Cerebellum (tissue), 4 donors: ENCODE measurements at places on chromosomes 7 and 10.

DNA sequence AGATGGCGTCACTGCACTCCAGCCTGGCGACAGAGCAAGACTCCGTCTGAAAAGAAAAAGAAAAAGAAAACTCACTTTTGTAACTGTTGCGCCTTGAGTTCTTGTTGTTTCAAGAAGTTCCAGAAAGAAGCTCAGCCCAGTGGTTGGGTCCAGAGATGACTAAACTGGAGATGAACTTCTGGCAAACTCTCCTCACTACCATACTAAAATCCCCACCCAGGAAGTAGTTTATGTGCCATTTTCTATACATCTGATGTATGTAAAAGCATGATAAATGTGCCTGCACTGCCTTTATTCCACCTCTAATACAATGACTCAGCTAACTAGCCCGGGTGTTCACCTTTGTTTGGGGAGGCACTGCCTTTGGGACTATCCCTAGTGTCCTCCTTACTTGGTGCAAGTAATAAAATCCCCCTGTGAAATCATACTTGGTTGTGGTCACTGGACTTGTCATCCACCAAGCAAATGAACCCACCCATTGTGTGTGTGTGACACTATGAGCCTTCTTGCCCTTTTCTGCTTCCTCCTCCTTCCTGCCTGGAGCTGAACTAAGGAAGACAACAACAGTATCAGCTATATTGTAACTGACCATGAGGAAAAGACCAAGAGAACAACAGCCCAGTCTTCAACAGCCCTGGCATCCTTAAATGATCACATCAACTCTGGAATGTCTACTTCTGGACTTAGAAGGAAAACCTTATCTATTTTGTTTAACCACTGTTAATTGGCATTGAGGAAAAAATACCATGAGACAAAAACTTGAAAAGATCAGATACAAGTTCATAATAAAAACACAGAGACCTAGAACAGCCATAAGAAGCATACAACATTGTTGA lies 33.6 kb downstream of the JMJD1C start:
- DNase-seq, result no peak

GRCh38 chr10:44911951-44912350 lies 814 bp downstream of the TMEM72 start:
- DNase-seq, result no peak

DNA sequence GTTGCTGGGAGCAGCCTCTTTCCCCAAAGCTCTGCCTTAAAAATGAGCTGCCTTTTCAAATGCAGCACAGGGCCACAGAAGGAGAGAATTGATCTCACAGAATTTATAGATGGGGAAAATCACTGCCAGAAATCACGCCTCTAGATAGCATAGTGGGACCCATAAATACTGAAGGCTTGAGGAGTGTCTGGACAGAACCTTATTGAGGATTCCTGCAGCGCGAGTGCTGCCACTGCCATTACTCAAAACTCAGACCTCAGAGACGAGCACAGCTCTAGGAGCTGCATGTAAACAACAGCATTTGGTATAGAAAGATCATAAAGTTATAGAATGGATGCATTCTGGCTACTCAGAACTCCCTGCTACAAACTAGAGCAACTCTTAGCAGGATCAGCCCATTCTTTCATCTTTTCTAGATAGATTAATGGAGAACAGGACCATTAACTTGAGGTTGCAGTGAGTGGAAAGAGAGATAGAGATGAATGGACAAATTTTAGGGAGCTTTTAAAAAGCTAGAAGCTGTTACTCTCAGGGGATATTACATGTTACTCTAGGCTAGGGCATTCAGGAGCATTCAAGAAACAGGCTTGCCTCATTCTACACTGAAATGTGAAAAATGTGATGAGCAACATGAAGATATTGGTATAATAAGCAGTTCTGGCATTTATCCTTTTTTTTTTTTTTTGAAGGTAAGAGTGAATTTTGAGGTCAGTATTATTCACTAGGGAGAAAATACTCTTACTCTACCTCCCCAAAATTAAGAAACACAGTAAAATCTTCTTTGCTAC lies 267.2 kb upstream of the SLC26A5 start:
- DNase-seq, result no peak

DNA sequence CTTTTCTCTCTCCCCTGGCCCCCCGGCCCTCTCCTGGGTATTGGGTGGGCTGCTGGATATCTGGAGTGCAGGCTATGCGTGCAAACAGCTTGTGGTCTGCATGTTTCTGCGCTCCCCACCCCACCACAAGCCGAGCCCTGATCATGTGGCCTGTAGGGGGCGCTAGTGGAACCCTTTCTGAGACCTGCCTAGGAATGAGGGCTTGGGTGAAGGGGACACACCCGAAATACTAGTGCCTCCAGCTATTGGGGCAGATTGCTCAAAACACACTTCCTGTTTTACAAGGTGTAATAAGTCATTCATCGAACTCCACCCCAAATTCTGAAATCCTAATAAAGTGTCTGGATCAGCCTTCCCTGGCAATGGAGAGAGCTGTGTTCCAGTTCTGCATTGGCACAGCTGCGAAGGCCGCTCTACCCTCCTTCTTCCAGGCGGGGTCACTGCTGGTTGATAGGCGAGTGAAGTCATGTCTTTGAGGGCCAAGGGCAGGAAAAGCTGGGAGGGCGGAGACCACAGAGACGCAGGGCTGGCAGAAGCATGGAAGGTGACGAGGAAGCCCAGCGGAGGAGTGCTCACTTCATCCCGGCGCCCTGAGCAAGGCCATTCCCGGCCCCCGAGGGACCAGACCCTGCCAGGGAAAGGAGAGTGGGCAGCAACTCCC lies 19.8 kb upstream of the PRRT4 start:
- no peak for DNase-seq

- no peak for DNase-seq
Measured at GRCh38 chr10:100864978-100865377, 47.8 kb upstream of the SLF2 start.

DNA sequence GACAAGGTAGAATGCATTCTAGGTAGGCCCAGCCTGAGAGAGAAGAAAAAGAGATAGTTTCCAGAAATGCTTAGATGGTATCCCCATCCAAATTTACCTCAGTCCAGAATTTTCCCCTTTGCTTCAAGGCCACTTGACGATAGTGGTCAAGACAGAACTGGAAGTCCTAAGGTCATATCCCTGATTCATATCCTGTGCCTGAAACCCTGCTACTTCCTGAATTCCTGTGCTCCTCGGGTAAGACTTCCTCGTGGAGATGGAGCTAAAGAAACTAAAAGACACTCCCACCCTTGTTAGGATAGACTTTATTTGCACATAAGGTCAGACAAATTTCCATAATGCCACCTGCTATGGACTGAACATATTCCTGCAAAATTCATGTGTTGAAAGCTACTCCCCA lies 175.9 kb downstream of the EVX1 start:
- no peak for DNase-seq

- no peak for DNase-seq
Measured at GRCh38 chr10:26647602-26648244, 49.8 kb upstream of the PDSS1 start.

GRCh38 chr10:109191823-109192222 lies 731.5 kb downstream of the XPNPEP1 start:
- no peak for DNase-seq

DNA sequence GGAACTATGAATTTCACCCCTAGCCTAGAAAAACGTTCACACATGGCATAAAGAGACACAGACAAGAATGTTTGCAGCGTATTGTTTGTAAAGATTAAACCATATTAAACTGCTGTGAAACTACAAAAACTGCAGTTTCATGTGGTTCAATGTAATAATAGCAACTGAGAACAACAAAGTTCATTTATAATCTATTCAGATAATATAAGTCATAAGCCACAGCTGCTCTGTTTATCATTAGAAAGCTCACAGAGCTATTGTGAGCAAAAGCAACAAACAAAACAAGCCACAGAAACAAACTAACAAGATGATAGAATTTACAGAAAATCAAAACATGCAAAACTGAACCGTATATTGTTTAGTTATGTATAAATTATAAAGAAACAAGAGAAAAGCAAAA lies 113.5 kb downstream of the AHR start:
- DNase-seq, result no peak

GRCh38 chr10:74863551-74863950 lies 37.2 kb downstream of the KAT6B start:
- no peak for DNase-seq

DNA sequence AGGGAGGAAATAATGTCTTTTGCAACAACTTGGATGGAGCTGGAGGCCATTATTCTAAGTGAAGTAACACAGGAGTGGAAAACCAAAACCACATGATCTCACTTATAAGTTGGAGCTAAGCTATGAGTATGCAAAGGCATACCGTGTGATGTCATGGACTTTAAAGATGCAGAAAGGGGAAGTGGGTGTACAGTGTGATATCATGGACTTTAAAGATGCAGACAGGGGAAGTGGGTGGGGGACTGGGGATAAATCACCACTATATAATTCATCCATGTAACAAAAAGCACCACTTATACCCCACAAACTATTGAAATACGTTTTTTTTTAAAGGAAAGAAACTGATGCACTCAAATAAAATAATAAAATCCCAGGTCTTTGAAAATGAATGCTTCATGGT lies 29.5 kb downstream of the LYZL2 start:
- DNase-seq, result no peak

GRCh38 chr7:86926732-86927131 lies 132.7 kb downstream of the ELAPOR2 start:
- DNase-seq, result peak; percentile 42

DNA sequence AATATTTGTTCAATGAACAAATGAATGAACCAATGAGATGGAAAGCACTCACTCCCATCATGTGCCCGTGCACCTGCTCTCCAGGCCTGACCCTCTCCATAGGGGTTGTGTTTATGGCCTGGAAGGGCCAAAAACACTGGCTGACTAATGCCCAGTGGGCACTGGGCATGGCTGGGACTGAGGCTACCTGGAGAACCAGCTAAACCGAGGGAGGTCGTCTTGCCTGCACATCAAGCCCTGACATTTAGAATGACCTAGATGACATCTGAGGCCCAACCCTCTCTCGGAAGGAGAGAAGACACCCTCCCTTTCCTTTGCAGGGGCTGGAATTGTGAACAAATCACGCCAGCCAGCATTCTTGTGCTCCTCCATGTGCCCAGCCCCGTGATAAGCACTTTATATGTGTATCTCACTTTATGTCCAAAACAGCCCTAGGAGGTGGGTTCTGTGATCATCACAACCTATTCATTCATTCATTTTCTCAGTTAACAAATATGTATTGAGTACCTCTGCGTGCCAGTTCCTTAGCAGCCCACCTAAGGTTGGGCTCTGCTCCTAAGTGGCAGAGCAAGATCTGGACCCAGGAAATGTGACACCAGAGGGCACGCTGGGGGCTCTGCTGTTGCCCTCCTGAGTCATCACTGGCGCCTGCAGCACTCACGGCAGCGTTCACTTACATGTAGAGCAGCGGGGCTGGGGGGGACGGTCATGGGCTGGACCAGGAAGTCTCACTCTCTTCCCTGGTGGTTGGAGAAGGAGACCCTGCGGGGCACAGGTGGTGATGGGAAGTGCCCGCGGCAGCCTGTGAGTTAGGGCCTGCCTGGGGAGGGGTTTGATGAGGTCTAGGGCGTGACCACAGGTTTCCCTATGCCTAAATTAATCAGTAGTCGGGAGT lies 52.0 kb downstream of the TSPAN15 start:
- DNase-seq, result no peak

GRCh38 chr10:78301891-78302738 lies 268.5 kb downstream of the RPS24 start:
- no peak for DNase-seq

GRCh38 chr7:84384417-84384816 lies 189.8 kb upstream of the SEMA3A start:
- no peak for DNase-seq

- DNase-seq, result no peak
Measured at GRCh38 chr10:83691791-83692596, 447.3 kb upstream of the GHITM start.

GRCh38 chr7:138738551-138739335 lies 37.6 kb upstream of the SVOPL start:
- DNase-seq, result peak; percentile 35

DNA sequence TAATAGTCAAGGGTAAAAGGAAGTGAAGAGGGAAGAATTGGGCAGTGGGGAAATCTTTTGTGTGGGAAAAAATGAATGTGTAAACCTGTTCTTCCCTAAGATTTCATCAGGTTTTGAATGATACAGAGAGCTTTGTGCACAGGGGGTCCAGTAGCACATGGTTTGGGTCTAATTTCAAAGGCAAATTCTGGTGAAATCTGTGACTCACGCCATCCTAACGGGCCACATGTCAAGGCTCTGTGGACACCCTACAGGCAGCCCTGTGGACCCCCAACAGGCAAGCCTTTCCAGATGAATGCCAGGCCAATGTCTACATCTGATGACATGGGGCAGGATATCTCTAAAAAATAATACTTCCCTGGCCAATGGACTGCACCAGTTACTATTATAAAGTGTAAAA lies 309.8 kb downstream of the PARD3 start:
- DNase-seq, result no peak

DNA sequence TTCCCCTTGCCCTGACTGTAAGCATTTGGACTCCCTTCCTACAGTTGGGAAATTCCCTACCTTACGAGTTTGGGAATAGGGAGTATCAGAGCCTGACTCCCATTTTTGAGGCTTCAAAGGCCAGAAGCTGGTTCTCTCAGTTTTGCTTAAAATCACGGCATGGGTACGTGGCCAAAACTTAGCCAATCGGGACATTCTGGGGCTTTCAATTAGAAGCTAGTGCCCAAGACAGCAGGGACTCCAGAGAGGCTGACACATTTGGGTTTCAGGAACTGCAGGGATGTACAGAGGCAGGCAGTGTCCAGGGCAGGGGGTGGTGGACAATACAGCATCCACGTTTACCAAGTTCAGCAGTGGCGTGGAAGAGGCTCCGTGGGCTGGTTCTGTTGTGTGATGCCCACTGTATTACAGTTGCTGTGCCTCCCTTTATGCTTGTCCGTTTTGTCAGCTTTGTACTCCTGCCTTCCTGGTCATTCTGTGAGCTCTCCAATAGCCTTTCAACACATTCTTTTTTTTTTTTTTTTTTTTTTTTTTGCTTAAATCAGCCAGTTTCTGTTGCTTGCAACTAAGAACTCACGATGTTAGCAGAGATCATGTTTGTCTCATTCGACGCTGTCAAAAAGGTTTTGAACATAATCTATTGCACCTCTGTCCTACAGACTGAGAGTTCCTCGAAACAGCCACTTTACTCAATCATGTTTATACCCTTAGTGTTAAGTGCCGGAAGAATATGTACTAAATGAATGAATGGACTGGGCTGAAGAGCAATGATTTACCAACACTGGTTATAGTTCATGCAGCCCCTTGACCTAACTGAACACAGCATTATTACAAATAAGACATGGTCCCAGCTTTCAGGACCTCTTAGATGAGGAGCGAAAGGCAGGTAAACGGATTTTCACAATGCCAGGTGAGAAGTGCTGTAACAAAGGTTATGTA lies 1.1 kb downstream of the GGCT start:
- DNase-seq, result peak; percentile 7

GRCh38 chr7:22729180-22729825 lies 2.3 kb downstream of the IL6 start:
- DNase-seq, result no peak

DNA sequence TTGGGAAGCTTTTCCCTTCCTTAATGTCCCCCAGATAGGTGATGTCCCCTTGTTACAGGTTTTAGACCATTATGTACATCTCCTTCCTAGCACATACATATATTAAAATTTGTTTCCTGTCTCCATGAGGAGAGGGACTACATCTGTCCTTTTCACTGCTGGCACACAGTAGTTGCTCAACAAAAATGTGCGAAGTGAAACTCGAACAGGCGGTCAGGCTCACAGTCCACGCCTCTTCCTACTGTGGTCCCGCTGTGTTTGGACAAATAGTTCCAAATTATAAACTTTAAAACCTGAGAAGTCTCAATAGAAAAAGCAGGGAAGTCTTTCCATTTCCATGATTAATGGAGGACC lies 1.2 kb upstream of the HHEX start:
- no peak for DNase-seq

GRCh38 chr7:1593091-1593866 lies 23.4 kb upstream of the PSMG3 start:
- no peak for DNase-seq
